ENCODE measurements at places on chromosomes 5 and 9.

DNA sequence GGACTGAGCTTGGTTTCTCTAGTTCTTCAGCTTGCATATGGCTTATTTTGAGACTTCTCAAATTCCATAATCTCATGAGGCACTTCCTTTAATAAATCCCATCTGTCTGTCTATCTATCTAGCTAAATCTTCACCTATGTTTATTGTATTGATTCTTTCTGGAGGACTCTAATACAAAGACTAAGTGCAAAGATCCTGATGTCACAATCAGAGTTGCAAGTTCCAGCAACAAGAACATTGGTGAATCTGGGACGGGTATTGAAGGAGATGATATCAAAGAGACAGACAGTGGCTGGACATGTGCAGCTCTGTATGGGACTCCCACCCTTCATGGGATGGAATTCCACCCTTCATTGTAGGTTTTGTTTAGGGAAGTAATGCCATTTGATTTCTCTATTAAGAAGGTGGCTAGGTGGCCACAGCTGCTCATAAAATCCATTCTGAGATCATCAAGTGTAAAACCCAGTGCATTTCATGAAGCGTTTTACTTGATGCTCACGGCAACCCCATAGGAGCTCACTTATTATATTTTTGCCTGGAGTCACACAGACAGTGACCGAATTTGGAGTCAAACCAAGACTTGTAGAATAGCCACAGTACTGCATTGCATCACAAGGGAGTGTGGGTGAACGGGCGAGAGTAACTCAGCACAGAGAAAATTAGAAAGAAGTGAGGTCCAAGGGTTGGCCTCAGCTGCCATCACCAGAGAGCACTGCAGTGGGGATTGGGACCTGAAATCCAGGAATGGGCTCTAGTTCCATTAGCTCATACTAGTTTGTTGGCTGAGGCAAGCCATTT, 24.9 kb downstream of the TAS2R1 start:
- no peak for DNase-seq

- DNase-seq: no peak
Measured at GRCh38 chr5:175836737-175837136, 34.6 kb upstream of the CPLX2 start.

- DNase-seq: no peak
Measured at GRCh38 chr5:120252839-120253238, 211.3 kb upstream of the PRR16 start.

GRCh38 chr9:95435074-95435728, 81.6 kb downstream of the PTCH1 start:
- DNase-seq: no peak

GRCh38 chr9:87886210-87886932, 3.7 kb downstream of the SPATA31E1 start:
- DNase-seq: no peak

DNA sequence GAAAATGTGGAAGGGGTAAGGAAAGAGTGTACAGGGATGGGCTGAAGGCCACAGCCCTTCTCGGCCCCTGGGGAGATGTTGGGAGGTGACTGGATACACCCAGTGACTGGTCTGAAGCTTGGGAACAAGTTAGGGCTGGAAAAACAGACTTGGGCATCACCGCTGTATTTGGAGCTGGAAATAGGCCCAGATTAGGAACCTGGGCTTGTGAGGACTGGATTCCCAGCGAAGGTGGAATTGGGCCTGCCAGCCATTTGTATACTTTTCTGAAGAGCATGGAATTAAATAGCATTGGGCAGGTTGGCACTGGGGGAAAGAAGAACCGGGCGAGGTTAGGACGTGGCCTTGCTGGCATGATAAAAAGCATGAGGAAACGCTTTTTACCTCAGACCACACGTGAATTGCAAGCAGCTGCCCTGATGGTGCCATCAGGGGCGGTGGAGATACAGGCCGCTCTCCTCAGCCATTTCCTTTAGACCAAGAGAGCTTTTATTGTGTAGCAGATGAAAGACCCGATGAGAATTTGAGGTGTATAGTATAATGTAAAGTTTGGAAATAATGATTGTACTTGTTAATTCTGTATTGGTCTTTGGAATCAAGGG, 37.8 kb downstream of the OTULIN start:
- no peak for DNase-seq

- no peak for DNase-seq
Measured at GRCh38 chr9:93730648-93731047, 154.3 kb downstream of the PHF2 start.

DNA sequence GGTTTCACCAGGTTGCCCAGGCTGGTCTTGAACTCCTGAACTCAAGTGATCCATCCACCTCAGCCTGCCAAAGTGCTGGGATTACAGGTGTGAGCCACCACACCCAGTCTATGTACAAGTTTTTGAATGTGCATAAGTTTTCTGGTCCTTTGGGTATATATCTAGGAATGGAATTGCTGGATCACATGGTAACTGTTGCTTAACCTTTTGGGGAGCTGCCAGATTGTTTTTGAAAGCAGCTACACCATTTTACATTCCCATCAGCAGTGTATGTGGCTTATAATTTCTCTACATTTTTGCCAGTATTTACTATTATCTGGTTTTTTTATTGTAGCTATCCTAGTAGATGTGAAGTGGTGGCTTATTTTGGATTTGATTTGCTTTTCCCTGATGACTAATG, 8.9 kb upstream of the LNPEP start:
- DNase-seq: no peak

DNA sequence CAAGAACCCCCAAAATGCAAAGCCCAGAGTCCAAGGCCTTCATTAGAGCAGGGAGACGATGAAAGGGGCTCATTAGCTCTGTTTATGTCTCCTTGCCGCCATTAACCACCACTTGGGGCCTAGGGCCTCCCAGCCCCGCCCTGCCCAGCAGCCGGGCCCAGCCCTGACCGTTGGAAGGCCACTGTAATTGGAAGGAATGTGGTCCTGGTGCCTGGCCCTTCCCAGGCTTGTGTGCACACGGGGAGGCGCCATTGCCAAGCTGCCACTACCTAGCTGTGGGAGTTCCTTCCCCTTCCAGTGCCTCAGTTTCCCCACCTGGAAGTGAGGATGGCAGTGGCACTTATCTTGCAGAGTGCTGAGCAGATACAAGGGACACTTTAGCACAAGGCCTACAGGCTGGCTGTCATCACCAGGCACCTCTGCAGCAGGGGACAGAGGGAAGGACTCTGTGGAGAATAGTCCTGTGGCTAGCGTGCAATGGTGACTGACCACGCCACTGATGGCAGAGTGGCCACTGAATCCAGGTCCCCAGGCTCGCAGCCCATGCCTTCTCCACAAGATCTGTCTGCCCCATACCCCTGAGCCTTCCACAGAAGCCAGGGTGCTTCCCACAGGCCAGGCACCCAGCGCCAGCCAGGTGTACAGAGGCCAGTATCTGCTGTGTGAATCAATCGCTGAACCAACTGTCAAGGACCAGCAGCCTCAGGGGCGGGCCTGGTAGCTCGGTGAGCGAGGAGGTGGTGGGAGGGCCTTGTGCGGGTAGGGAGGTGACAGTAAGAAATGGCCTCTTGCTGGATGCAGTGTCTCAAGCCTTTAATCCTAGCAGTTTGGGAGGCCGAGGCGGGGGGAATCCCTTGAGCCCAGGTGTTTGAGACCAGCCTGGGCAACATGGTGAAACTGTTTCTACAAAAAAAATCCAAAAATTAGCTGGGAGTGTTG, 20.8 kb downstream of the GBGT1 start:
- no peak for DNase-seq

DNA sequence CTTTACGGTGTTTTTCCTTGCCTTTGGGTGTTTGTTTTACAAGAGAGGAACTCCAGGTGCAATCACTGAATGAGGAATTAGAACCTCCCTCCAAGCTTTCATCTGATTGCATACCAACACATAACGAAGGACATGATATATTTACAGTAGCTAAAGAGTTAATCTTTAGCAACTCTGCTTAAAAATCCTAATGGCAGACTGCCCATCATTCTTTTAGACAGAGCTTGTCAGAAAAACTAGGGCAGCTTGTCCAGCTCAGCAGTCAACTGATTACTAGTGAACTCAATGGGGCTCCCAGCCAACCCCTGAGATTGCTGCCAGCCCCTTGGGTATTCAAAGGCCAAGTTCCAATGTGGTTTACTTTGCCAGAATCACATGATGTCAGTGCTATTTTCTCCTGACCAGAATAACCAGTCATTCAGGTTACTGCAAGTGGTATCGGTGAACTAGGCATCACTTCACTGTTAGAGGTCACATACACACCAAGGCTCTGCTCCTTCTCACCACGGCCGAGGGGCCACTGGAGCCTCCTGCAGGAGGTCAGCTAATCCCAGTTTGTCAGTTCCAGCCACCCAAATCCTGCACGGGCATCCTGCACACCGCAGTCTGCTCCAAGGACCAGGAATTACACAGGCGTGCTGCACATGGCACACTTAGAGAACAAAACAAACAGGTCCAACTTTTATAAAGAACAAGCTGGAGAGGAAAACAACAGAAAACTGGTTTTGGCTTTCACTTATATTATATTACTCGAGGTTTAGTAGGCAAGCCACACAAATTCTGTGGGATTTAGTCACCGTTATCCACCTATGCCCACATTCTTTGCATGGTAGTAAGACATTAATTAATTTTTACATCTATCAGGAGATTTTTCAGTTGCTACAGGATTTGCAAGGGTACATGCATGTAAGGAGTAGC, 62.5 kb downstream of the NFIB start:
- DNase-seq: no peak

GRCh38 chr5:115415143-115415491, 118.7 kb upstream of the CCDC112 start:
- DNase-seq: no peak

- DNase-seq: no peak
Measured at GRCh38 chr9:9951556-9952160, 661.1 kb downstream of the PTPRD start.

DNA sequence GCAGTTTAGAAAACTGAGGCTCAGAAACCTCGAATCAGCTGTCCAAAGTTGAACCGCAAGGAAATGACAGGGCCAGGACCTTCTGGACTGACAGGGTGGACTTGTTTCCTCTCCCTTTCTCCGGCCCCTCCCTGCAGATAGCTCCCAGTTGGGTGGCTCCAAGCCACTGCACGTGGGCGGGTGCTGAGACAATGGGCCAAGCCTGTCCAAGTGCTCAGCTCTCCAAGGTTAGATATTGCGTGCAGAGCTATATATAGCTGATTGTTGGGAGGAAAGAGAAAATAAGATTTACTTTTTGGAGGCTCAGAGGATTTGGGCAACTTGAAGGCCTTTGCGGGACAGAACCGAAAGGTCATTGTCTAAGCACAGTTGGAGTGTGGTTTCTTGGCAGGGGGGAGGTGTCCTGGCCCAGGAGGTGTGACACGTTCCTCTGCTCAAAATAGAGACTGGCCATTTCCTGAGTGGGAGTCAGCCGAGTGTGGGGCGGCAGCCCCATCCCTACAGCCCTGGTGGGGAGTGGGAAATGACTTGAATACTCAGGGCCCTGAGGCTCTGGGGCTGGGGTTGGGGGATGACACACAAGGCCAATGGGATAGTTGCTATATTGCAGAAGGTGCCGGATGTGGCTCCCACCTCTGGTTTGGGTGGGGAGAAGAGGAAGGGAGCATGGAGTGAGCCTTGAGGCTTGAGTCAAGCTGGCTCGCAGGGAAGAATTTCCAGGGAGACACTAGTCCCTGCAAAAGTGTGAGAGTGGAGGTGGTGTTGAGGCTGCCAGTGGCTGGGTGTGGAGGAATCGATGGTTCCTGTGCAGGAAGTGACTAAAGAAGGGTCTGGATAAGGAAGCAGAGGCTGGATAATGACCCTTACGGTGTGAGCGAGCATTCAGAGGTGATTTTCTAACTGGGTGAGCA, 44.4 kb upstream of the SMAD5 start:
- no peak for DNase-seq

- no peak for DNase-seq
Measured at GRCh38 chr9:112780450-112781036, 30.0 kb downstream of the SNX30 start.

DNA sequence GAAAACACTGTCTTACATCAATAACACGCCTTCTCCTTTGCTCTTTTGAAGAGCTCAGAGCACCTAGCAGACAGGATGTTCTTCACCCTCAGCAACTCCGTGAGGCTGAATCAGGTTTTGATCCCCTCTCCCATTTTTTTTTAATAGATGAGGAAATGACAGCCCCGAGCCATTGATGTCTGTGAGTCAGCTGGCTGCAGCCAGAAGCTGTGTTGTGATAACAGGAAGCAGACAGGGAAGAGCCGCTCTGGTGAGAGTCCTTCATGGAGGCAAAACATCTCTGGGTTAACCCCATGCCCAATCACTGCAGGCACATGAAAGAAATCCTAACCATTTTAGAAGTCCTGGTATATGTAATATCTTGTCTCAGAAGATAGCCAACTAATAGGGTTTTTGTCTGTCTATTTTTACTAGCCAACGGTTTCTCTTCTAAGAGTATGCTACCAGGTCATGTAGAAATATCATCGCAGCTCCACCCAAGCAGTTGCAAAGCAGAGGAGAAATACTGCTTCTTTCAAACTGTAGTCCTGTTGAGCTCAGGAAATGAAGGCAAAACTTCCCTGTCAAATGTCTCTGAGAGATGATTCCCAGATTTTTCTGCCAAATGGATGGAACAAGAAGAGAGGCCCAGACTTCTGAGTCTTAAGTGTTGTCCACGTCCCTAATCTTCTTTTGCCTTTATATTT, 568.9 kb downstream of the CCDC171 start:
- DNase-seq: no peak

DNA sequence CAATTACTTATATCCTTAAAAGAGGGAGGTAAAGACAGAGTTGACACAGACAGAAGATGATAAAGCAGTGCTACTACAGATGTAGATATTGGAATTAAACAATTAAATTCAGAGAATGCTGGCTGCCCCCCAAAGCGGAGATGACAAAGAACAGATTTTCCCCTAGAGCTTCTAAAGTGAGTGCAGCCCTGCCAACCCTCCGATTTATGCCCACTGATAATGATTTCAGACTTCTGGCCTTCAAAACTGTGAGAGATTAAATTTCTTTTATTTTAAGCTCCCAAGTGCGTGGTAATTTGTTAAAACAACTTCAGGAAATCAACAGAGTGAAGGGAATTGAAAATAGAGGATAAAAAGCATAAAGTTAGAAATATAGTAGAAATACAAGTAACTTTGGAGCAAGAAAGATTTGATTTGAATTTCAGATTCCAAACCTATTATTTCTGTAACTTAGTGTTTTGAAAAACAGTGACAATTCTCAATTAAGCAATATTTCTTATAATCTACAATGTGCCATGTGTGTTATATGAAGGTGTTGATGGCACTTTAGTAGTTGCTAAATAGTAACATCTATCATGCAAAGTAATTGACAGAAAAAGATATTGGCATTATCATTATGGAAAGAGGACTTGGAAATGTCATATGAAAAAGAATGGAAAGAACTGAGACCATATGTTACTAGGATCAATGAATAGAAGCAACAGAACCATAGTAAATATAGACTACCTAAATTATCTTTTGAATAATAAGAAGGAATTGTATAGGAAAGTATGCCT, 946.4 kb upstream of the PTPRD start:
- no peak for DNase-seq

- DNase-seq: no peak
Measured at GRCh38 chr5:168844016-168844921, 265.1 kb upstream of the PANK3 start.

Measured in NCI-H2227 treated with DMSO at 0.1 percent for 48 hours (cell line).